Fibroblast of mammary gland (primary cell): ENCODE measurements at places on chromosomes 11 and 22.

- no peak for DNase-seq
Measured at GRCh38 chr11:46535688-46536087, 58.1 kb downstream of the AMBRA1 start.

DNA sequence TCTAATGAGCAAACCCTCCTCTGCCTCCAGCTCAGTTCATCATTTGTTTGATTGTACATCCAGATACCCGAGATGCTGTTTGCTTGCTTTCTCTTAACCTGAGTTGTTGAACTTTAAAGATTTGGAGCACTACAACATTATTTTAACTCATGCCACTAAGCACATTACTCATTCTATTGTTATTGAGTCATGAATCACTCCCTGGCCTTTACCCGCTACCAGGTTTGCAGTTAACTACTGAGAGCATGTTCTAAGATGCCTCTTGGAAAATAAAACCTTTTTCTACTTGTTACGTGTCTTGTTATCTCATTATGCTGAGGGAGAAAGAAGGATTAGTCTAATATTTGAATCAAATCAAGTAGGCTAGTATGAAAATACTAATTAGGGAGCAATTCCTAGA lies 720.6 kb upstream of the ANO5 start:
- DNase-seq = no peak

DNA sequence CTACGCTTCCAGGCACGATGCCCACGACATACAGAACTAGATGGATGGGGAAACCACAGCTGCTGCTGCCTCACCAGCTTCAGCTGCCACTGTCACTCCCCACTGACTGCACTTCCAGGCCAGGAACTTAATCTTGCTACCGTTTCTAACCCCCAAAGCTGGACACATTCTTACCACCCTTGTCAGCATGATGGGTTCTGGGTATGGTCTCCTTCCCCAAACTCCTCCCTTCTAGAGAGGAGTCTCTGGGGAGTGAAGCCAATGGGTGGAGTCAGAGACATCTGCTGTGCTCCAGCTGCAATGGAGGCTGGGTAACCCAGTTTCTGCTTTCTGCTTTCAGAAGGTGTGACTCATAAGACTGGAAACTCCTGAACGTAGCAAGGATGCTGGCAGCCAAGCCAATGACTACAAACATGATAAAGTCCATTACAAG lies 87.0 kb upstream of the THY1 start:
- peak; percentile 97 for DNase-seq

GRCh38 chr22:49007013-49007653 lies 820.5 kb downstream of the BRD1 start:
- no peak for DNase-seq

- DNase-seq = peak; percentile 98
Measured at GRCh38 chr11:22466809-22467208, 128.6 kb downstream of the SLC17A6 start.

- peak; percentile 95 for DNase-seq
Measured at GRCh38 chr11:117384045-117384444, 56.4 kb downstream of the CEP164 start.

GRCh38 chr22:23903328-23903971 lies 9.3 kb downstream of the MIF start:
- peak; percentile 21 for DNase-seq

DNA sequence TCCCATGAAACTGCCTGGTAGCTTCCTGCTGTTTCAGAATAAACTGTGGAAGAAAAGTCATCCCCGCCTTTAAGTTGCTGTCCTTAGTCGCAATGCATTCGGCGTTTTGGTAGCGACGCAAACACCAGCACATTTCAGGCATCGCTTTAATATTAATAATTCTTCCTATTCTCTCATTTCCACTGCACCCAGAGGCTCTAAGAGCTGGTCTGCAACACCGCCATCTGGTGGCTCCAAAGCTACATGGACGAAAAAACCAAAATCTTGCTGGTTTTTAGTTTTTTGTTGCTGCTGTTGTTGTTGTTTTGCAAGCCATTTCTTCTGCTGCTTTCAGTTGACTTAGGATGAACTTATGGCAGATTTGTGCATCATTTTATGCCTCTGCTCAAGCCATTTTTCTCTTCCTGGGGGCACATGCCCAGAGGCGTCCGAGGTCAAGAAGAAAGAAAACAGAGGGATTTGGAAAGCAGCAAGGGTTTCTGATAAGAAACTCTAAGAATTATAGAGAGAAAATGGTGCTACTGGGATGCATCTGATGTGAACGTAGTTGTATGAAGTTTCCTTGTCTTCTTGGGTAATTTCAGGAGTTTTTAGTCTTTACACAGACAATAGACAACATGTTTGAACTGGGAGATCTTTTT lies 345.4 kb upstream of the KIRREL3 start:
- peak; percentile 19 for DNase-seq

DNA sequence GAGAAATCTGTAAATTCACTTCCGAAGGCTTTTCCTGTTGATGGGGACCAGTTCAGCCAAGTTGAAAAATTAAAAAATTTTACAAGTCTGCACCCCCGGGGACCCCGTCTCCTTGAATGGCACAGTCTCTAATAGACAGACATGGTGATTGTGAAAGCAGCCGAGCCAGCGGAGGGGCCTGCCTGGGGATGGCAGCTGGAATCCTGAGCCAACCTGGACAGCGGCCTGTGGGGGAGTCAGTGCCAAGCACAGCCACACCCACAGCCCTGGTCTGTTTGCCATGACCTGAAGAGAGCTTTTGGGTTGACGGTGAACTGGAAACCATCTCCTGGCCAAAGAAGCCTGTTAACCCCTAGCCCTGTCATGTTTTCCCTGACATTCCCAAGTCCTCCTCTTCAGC lies 64.7 kb downstream of the PARVG start:
- DNase-seq = no peak

DNA sequence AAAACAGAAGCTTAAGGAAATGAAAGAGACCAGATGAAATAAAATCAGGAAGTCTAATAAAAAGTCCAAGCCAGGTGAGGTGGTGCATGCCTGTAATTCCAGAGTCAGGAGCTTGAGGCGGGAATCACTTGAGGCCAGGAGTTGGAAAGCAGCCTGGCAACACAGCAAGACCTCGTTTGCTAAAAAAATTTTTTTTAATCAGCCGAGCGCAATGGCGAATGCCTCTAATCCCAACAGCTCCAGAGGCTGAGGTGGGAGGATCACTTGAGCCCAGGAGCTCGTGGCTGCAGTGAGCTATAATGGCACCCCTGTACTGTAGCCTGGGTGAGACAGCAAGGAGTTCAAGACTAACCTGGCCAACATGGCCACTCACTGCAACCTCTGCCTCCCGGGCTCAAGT lies 8.0 kb downstream of the RAB6A start:
- DNase-seq = no peak

DNA sequence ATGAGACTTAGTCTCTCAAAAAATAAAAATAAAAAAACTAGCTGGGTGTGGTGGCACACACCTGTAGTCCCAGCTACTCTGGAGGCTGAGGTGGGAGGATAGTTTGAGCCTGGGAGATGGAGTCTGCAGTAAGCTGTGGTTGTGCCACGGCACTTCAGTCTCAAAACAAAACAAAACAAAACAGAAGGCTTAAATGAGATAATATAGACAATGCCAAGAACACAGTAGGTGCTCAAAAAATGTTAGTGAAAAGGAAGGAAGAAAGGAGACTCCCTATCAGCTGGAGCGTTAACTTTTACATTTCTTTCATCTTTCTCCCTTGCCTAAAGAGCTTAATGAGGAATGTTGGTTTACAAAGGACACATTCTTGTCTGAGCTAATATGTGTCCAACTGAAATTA lies 4.1 kb upstream of the ASCC2 start:
- DNase-seq = no peak

DNA sequence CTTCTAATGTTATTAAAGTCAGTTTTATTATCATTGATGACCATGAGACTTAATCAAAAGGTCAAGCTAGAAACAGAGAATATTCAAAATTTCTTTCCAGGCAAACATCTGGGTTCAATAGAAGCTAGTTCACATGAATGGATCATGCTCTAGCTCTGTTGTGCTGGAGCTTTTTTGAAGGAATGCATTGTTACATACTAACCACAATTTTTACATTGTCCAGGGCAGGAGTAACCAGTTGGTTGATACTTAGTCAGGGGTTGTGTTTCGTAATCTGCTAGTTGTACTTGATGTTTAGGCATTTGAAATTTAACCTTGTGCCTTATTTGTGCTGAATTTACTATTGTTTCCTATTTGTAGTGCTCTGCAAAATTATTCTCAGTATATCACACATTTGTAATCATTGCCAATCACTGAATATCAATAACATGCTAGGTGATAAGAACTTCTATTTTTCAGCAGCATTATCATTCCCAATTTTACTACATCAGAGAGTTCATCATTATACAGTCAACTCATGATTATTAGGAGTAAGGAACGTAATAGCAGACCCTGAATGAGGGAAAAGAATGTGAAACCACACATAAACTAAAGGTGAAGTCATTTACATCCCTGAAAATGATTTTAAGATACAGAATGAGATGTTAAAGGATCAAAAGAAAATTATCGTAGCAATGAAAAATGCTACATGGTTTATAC lies 23.2 kb downstream of the NF2 start:
- DNase-seq = peak; percentile 96

- DNase-seq = peak; percentile 84
Measured at GRCh38 chr22:31177420-31178162, 17.6 kb downstream of the RNF185 start.

DNA sequence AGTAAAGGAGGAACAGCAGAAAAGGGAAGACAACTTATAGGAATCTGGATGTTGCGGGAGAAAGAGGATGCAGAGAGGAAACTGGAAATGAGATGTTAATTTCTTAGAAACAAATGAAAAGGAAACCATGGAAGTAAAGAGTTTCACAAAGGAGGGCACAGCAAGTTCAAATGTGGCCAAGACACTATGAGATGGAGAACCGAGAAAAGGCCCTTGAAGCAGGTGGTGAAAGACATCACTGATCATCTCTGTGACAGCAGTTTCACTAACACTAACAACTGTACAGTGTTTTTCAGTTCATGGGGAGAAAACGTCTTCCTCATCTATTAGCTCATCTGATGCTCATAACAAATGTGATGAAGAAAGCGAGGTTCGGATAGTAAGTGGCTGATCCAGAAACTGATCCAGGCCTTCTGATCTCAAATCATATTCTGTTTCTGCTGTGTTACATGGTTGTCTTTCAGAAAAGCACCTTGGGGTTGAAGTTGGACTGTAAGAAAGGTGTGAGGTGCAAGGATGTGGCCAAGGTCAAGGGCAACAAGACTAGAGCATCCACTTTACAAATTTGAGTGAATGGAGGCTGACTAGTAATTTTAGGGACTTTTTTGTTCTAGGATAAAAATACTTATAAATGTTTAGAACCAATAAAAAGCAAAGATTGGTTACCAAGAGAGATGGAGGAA lies 492.1 kb upstream of the CADM1 start:
- DNase-seq = no peak

DNA sequence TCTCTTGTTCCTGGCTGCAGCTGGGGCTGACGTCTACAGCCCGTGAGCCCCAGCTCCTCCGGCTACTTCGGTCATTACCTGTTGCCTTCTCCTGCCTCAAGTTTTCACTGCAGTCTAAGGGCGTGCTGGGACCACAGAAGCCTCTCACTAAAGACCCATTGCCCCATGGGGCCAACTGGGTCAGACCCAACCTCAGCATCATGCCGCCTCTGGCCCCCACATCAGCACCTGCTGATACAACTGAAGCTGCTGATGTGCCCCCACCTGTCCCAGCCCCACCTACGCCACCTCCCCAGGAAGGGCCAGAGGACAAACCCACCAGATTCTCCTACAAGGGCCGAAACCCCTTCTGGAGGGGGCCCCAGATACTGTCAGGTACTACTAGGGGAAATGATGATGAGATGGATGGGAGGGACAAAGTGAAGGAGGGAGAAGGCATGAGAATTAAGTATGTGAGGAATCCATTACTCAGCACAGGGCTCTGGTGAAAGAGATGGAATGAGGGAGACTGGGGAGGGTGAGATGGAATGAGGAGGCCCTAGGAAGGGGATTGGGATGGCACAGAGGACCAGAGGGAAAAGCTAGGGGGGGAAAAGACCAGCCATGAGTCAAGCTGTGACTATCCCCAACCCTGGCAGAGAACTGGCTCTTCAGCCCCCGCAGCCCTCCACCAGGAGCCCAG lies 5.1 kb downstream of the C11orf42 start:
- no peak for DNase-seq

GRCh38 chr11:60834742-60835533 lies 7.0 kb upstream of the CCDC86 start:
- peak; percentile 26 for DNase-seq

DNA sequence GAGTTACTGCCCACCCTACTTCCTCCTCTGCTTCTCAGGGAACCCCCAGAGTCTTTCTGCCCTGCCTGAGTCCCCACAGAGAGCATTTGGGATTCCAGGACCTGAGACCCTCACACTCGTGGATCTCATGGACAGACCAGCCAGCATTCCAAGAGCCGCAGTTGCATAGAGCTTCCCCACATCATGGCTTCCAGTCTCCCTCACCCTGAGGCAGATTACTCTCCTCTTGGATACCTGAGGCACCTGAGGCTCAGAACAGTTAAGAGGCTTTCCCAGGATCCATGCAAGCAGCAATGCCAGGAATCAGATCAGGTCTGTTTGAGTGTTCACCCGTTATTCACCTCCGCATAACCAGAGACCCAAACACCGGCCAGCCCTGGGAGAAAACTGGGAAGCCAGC lies 102.2 kb downstream of the TRIM29 start:
- DNase-seq = no peak

- DNase-seq = no peak
Measured at GRCh38 chr22:40758390-40758789, 60.8 kb downstream of the SLC25A17 start.

DNA sequence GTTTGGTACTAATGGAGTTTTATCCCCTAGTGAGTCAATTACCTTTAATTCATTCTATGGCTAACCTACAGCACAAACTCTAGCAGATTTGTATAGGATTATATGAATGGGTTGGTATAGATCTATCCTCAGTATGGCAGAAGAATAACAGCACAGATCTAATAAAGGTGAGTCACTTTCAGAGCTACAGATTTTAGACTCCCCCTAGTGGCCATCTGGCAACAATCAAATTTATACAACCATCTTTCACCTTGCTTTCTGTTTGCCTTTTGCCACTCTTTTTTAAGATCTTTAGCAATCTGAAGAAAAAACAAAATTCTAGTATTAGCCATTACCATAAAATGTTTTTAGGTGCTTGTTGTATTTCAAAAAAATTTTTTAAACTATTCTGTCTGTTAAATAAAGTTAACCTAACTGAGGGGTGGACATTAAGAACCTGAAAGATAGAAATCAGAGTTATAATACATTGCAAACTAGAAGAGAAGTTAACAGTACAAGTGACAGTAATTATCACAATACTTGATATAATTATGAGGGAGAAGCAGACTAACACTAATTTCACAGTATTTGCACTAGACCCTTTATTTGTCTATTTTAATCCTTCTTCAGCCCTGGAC lies 25.8 kb downstream of the DDIAS start:
- peak; percentile 68 for DNase-seq

- no peak for DNase-seq
Measured at GRCh38 chr11:96075532-96075959, 151.6 kb upstream of the MTMR2 start.

- peak; percentile 92 for DNase-seq
Measured at GRCh38 chr11:85725510-85726258, 39.7 kb upstream of the CCDC89 start.

GRCh38 chr11:24253237-24253760 lies 243.6 kb upstream of the LUZP2 start:
- no peak for DNase-seq
